ENCODE measurements at places on chromosomes 7 and 10.

- no peak for DNase-seq
Measured at GRCh38 chr10:119078422-119079179, 2.0 kb downstream of the EIF3A start.

- no peak for DNase-seq
Measured at GRCh38 chr10:72250666-72251065, 23.1 kb upstream of the DDIT4 start.

DNA sequence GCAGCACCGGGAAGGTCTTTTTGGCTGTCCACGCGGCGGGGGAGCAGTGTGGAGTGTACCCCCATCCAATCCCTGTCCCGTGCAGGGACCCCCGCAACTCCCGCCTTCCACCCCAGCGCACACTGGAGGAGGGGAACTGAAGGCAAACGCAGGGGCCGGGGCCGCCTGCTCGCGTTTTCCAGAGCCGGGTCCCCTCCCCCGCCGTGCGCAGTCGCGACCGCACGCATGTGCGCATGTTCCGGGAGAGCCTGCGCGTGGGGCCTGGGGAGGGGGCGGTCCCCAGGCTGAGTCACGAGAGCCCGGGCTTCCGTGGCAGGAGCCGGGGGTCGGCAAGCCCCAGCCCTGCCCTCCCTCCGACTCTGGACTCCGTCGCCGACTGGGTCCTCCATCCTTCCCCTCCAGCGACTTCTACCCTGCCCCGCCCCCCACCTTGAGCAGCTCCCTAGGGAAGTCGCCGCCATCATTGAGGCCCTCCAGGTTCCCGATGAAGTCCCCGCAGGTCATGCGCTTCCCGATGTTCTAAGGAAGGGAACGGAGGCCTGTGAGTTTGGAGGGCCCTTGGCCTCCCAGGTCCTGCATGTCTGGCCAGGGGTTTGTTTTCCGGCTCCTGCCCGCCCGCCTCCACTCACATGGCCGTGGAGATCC lies 8.0 kb downstream of the PSD start:
- DNase-seq, result no peak

DNA sequence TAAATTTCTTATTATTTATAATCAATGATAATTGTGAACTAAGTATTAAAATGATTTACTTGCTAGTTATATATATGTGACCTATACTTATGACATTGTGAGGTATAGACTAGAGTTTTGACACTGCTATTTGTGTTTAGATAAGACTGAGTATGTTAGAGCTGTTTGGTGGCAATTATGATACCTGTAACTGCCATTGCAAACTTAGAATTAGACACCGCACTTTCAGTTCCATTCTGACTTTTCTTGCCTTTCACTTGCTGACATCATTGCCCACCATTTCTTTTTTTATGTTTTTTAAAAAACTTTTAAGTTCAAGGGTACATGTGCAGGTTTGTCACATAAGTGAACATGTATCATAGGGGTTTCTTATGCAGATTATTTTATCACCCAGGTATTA lies 214.5 kb downstream of the MBL2 start:
- DNase-seq, result no peak

DNA sequence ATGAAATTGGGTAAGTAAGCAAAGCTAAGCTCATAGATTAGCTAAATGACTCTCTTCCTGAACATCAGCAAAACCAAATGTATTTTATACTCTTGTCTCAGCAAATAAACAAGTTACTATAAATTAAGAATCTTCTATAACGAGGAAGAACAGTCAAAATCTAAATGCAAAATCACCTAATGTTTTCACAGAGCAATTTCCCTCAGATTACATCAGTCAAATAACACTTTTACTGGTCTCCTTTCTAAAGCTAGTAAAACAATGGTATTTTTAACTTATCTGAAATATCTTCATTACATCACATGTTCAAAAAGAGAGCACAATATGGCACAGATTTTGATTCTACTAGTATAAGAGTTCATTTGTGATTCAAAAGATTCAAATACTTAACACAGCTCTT lies 16.5 kb upstream of the GPR22 start:
- DNase-seq, result no peak

- no peak for DNase-seq
Measured at GRCh38 chr7:155484483-155485399, 26.8 kb downstream of the EN2 start.

DNA sequence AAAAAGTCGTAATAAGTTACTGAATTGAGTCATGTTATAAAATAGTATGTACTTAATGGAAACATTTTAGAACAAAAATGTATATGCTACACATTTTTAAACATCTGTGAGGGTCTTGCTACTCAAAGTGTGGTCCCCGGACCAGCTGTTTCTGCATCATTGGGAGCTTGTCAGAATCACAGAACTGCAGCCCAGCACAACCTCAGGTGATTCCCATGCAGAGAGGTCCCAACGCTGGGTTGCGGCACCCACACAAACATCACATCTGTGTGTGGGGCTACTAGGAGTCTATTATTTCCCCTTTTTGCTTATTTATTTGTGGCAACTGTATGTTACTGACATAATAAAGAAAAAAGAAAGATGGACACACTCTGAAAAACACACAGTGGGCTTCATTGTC lies 146.6 kb downstream of the BMS1 start:
- no peak for DNase-seq

DNA sequence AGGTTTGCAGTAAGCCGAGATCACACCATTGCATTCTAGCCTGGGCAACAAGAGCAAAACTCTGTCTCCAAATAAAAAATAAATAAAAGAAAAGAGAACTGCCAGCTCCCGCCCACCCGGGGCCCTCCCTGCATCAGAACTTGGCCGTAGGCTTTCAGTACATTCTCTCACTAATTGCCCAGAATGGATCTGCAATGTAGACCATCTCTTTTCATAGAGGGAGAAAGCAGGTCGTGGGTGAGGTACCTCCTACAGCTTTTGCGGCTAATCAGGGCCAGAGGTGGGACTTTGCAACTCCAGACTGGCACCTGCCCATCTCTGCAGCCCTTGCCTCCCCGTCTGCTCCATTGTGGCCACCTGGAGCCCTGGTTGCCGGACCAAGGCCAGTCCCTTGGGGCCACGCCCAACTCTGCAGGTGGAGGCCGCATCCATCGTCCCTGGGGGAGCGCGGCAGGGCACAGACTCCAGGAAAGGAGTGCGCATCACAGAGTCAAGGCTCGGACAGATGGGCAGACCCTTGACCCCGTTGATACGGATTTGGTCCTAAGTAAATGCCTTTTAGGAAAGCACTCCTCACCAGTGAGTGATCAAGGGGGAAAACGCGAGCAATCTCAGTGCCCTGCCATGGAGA lies 179.1 kb upstream of the SH2B2 start:
- no peak for DNase-seq

DNA sequence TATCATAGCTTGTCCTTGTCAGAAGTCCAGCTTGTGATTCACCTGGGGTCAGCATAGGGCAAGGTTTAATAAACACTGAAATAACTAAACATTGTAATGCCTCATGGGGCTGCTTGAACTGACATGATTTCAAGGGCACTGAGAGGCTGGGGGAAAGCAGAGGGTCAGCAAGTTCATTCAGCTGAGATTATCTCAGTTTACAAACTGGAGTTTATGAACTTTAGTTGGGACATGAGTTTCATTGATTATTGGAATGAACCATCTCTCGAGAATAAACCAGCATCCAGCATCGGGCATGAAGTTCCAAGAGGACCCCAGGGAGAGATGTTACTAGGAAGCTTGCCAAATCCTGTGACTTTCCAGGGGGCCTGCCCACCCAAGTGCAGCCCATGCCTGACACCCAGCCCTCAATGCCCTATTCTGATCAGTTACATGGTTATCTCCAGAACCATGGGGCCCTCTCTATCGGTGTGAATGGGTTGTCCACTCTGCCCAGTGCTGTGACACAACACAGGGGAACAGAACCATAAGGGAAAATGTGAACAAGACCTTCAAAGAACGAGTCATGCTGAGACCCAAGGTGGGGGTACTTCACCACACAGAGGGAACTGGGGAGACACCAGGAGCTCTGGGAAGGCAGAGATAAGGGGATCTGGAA lies 7.9 kb upstream of the CYP3A7 start:
- DNase-seq, result no peak

DNA sequence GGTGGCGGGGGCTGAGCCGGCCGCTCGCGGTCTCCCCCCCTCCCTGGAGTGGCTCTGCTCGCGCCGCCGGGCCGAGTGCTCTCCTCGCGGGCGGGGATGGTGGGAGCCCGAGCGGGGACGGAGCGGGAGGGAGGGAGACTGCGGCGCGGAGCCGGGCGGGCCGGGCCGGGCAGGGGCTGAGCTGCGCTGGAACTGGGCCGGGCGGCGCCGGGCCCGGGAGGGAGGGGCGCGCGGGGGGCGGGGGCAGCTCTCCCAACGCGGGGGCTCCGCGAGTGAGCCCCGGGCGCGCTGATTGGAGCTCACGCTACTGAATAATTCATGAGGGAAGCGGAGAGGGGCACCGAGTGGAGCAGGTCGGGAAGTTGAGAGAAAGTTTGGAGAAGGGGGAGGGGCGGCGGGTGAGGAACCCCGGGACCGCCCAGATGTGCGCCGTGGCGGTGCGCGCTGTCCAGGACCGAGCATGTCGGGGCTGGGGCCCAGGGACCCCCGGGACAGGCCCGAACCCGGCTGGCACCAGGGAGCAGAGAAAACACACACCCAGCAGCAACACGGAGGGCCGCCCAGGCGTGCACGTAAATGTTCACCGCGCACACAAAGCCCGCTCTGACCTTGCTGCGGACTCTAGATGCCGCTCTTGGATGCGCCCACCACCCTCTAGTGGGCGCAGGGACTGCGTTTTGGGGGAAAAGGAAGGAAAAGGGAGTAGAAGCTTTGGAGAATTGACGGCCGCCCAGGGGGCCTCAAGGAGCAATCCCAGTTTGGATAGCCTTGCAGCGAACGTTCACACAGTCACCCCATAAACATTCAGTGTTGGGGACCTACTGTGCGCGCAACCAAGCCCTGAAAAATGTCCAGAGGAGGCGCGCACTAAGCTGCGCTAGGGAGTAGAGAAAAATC lies at the start of gene EPHB4:
EPHB4 (minus strand) TSS at position 194 of the 897 bp plus-strand sequence. CDS start 493 bp downstream, outside the sequence.
- no peak for DNase-seq

DNA sequence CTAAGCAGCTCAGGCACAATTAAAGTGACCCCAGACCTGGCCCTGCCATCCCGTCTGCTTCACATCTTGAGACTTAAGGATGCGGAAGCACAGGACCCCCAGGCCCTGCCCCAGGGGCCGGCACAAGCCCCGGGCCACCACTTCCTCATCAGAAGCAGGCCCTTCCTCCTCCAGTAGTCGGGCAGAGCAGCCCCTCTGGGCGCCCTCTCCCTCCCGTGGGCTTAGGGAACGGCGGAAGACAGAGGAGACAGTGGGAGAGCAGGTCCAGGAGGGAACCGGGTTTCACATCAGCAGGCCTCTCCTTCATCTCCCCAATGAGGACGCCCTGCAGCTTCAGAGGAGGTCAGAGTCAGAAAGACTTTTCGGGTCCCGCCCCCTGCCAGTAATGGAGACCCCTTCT lies 135.7 kb upstream of the PPIF start:
- DNase-seq, result no peak

DNA sequence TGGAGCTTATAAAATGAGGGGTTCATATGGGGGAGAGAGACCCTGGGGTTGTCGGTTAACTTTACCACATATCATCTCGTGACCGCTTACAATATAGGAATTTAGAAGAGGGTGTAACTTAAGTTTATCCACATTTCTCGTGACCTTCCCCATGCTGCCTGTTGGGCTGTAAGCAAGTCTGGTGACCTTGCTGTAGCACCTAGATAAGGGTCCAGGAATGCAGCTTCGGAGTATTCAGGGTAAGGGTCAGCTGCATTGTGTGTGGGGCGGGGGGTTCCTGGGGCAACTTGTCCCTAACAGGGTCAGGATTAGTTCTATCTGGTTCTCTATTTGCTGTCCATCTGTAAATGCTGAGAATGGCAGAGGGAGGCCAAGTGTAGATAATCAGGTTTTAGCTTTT lies 1.3 kb upstream of the CHST3 start:
- DNase-seq, result no peak

- peak; percentile 73 for DNase-seq
Measured at GRCh38 chr7:1432411-1433082, 26.7 kb downstream of the MICALL2 start.

GRCh38 chr7:18239212-18239611 lies 211.6 kb upstream of the PRPS1L1 start:
- no peak for DNase-seq

DNA sequence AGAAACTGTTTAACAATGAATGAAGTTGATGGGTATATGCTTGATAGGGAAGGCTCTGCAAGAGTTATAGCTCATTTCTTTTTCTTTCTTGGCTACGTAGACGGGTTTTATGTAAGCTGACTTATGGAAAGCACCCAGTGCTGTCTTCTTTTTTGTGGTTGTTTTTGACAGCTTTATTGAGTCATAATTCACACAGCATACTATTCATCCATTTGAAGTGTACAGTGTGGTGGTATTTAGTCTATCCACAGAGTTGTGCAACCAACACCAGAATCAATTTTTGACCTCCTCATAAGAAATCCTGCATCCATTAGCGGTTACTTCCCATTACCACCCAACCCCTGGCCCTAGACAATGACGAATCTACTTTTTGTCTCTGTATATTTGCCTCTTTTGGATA lies 240.6 kb upstream of the KIAA1217 start:
- no peak for DNase-seq

DNA sequence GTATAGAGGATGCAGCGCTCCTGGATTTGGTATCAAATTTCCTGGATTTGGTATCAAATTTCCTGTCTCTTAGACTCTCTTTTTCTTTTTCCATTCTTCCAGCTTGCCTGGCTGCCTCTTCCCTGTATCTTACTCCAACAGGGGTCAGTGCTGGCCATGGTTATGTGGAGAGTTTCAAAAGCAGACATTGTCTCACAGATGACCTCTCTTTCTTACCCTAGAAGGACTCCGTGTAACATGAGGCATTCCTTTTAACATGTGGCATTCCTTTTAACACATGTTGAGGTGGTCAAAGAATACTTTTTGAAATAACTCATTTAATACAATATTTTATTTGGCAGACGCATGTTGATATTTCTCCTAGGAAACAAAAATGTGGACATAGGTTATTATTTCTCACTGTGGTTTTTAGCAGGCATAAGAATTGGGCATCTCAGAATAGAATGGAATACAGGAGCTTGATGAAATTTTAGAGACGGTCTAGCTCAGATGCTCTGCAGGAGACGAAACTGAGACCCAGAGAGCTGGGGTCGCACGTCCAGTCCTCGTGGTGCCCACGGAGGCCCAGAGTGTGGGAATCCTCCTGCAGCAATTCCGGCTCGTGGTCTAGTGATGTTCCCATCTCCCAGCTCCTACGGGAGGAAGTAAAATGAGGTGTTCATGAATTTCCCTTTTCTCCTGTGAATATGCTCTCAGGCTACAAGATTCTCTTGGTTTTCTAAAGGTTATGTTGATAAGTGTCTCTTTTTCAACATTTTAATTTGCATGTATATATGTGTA lies 59.6 kb upstream of the PITRM1 start:
- DNase-seq, result no peak

Measured in activated naive CD4-positive, alpha-beta T cell (primary cell).